Ascending aorta (tissue), 2 donors: ENCODE measurements at places on chromosomes 4 and X.

DNA sequence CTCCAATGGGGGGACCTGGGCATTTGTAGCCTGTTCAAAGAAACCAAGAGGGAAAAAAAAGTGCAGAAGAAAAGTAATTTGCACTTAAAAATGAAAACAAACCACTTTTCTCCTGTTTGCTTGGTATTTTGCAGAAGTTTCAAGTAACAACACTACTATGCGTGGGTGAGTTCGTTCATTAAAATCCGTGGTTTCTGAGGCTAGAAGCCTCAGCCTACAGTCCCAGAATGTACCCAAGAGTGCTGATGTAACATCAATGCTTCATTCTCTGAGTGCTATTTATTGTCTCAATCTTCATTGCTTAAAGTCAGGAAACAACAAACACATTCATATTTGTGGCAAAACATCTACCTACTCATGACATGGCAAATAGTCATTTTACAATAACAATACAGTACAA is 29.2 kb downstream of the LGI2 start:
- DNase-seq: no peak

DNA sequence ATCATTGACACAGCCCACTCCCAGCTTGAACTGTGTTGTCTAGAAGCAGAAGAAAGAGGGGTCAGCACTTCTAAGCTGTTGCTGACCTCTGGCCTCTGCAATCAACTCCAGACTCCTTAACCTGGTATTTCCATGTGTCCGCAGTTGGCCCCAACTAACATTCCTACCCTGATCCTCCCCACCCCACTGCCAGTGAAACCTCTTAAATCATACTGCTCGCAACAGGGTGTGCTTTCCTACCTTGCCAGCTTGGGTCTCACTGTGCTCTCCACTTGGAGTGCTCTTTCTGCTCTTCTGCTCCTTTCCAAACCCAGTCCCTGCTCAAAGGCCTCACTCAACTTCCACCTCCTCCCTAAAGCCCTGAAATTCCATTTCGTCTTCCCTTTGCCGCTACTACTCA is 52.3 kb upstream of the RPS6KA3 start:
- no peak for DNase-seq

DNA sequence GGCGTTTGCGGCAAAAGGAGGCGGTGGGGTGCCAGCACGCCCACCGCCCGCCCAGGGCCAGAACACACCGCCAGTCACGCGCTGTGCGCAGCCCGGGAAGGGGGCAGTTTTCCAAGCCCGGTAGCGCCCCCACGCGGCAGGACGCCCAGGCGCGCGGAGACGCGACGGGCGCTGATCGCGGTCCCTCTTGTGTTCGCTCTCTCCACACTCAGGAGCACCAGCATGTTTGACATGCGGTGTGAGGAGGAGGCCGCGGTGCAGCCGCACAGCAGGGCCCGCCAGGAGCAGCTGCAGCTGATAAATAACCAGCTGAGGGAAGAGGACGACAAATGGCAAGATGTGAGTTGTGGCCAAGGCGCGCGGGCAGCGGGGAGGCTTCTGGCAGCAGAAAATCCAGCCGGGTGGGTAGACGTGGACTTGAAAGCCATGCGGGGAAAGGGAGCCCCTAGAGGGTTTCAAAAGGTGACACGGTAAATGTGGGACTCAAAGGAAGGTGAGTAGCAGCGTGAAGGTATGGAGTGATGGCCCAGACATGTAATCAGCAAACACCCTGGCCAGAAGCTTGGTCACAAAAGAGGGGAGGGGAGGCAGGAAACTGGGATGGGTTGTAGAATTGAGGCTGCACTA is 104.1 kb downstream of the PHOX2B start:
- DNase-seq: no peak

- DNase-seq: no peak
Observed at GRCh38 chr4:73251384-73251783, 7.2 kb downstream of the ANKRD17 start.

- DNase-seq: no peak
Observed at GRCh38 chr4:117626664-117627063, 407.6 kb upstream of the NDST3 start.

- no peak for DNase-seq
Observed at GRCh38 chr4:6724421-6725111, 8.6 kb downstream of the BLOC1S4 start.

DNA sequence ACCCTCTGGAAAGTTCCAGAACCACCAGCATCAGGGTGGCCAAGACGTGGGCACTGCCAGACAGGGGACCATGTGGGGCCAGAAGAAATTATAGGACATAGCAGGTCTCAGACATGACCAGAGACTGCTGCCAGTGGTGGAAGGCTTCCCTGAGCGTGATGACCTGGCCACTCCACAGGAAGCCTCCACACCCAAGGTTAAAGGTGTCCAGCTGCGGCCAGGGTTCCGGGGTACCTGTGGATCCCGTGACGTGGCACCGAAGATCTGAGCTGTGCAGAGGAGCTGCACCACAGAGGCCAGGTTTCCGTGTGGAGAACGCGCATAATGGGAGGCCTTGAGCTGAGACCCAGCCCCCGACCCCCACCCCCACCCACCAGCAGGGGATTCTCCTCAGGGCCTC is 16.4 kb upstream of the CTBP1 start:
- DNase-seq: no peak

- peak; percentile 79 for DNase-seq
Observed at GRCh38 chr4:157221895-157222770, 1.6 kb downstream of the GRIA2 start.

DNA sequence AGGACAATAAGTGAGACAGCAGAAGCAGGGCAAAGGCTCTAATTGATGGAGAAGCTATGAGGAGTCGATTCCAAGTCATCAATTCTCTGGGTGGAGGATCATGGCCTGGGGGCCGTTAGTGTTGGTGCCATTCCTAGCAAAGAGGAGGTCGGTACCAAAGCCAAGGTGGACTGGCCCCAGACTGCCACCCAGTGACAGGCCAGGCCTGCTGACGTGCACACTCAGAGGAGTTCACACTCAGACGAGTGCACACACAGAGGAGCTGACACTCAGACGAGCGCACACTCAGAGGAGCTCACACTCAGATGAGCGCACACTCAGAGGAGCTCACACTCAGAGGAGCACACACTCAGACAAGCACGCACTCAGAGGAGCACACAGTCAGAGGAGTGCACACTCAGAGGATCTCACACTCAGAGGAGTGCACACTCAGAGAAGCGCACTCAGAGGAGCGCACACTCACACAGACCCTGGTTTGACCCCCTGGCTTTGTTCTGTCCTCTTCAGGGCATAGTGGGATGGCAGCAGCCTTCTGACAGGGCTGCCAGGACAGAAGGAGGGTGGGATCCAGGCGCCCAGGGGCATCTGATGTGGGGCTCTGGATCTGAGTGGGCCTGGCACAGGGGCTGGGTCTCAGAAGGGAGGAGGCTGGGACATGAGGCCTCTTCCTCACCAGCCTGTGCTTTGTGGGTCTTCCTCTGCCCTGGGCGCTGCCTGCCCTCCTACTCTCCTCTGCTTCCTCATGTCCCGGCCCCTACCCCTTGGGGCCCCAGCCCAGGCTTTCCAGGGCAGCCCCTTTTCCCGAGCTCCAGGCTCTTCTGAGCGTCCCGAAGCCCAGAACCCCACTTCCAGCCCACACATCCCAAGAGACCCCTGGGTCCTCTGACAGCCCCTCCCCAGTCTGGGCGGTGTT is 41.7 kb upstream of the NKX1-1 start:
- DNase-seq: peak; percentile 37

GRCh38 chrX:40360557-40360956 is 220.2 kb upstream of the ATP6AP2 start:
- DNase-seq: no peak

GRCh38 chr4:1293531-1293941 is 3.8 kb downstream of the MAEA start:
- no peak for DNase-seq

DNA sequence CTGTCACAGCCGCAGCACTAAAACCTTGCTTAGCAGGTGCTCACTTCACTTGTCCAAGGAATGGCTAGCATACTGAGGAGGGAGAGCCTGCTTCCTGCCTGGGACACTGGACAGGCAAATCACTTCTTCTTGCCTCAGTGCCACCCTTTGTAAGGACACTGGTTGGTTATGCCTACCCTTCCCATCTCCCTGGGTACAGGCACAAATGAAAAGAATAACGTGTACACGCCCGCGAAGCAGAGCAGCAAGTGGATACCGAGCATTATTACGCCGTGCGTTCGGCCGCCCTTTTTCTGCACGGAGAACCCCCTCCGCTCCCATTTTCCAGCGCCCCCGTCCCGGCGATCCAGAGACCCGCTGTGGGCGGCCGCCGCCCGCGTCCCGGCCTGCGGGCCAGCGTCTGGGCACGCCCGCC is 338 bp upstream of the KLHL2 start:
- no peak for DNase-seq

GRCh38 chrX:31126205-31126604 is 54.4 kb upstream of the FTHL17 start:
- DNase-seq: no peak

GRCh38 chr4:128459547-128459946 is 171.9 kb upstream of the PGRMC2 start:
- no peak for DNase-seq

GRCh38 chr4:56656346-56656643 is 24.8 kb downstream of the HOPX start:
- no peak for DNase-seq

- DNase-seq: no peak
Observed at GRCh38 chr4:43282534-43282933, 390.0 kb downstream of the GRXCR1 start.

- no peak for DNase-seq
Observed at GRCh38 chr4:146095091-146095690, 80.3 kb upstream of the LSM6 start.

- DNase-seq: no peak
Observed at GRCh38 chrX:10725071-10725470, 104.7 kb upstream of the MID1 start.

- DNase-seq: no peak
Observed at GRCh38 chr4:3807822-3808496, 41.8 kb downstream of the ADRA2C start.

GRCh38 chr4:24840362-24840761 is 45.0 kb downstream of the SOD3 start:
- no peak for DNase-seq

DNA sequence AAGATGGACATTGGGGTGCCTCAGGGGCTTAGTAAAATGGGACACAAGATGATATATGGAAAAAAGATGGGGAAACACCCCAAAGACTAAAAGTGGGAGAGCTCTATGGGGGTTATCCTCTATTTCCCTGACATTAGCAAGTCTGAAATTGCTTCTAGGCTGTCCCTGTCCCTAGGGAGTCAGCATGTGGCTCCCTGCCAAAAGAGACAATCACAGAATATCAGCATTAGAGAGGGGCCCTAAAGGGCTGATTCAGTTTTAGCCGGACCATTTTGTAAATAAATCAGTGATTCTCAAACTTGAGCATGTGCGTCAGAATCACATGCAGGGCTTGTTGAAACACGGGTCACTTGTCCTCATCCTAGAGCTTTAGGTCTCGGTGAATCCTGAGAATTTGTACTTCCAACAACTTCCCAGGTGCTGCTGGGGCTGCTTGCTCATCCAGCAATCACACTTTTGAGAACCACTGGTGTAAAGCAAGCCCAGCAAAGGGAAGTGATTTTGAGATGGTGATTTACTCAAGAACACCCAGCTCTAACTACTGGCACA is 165.3 kb upstream of the DGKK start:
- no peak for DNase-seq

- DNase-seq: peak; percentile 75
Observed at GRCh38 chrX:40140706-40141499, 43.1 kb upstream of the BCOR start.

DNA sequence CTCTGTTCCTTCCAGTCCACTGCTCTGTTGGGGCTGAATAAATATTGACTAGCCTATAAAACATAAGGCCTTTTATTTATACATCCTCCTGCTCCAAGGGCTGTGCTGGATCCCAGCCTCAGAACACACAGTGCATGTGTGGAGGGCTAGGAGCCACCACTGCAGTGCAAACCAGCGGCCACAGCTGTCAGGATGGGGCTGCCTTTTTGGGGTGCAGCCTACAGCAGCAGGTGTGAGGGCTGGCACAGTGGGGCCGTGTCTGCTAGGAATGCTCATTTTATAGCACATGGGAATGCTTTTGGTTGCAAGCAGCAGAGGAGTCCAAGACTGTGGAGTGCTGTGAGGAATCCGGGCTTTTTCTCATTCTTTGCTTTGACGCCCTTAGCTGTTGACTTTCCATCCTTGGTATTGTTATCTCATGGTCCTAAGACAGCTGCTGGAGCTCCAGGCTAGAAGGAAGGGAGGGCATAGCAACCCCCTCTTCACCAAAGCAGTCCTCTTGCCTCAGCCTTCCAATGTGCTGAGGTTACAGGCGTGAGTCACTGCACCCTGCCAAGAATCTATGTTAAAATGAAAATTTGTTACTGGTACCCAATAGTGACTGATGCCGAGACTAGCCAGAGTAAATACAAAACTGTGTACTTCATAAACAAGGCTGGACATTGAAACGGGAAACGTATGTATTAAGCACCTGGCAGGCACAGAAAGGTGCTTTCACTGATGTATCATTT is 334.3 kb upstream of the GATB start:
- no peak for DNase-seq

DNA sequence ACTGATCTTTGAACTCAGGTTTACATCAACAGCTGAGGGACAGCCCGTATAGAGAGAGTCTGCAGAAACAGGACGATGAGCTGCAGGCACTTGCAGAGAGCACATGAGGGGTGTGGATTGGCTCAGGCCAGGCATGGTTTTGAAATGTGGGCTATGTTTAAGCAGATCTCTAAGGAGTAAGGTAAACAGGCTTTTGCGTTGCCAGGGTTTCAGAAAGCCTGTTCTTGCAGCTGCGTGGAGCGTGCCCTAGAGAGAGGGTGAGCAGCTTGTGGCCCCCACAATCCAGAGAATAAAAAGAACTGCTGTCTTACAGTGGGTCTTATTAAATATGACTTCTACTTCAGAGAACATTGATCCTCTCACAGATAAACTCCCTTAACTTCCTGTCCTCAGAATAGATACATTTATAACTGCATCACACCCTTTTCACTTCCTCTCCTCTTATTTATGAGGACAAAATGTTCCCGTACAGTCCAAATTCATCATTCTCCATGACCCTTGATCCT is 64.1 kb downstream of the TMA16 start:
- no peak for DNase-seq

DNA sequence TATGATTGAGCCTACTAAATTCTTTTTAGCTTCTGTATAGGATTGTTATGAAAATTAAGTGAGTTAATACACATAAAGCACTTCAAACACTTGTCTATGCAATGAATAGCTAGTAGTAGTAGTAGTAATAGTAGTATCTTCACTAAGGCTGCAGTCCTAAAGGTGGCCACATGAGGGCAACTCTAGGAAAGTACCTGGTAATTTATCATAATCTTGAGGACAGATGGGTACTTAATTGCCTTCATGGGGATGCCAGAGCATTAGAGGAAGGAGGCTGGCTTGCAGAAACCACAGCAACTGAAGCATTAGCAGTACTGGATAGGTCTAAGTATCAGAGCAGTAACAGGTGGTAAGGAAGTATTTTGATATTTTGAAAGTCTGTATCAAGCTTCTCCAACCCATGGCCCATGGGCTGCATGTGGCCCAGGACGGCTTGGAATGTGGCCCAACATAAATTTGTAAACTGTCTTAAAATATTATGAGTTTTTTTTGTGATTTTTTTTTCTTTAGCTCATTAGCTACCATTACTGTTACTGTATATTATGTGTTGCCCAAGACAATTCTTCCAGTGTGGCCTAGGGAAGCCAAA is 17.3 kb downstream of the NIPAL1 start:
- DNase-seq: no peak

GRCh38 chr4:40087799-40088366 is 31.2 kb downstream of the N4BP2 start:
- DNase-seq: no peak
